ENCODE measurements at places on chromosomes 12 and 14.

DNA sequence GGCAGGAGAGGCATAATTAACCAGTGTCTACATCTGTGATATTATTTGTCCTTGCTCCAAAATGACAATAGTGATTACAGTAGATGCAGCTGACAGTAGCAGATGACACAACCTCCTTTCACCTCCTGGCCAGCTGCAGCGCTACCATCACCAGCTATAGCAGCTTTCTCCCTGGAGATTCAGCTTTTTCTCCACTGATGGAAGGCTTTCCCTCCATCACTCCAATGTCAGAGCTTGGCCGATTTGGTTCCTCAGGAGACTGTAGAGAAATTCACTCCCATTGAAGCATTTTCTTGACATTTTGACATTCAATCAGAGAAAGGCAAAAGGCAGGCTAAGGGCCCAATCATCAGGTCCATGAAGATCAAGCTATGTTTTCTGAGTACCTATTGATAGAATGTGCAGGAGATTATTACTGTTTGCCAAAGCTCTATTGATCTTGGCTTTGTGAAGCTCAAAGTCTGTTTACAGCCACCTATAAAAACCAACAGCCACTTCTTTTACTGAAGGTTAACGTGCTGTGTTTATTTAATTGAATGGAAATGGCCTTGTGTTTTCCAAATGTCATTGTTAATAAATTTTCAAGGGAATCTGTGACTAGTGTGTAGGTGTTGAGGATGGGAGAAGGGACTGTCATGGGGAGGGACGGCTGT is 785.1 kb downstream of the DIO2 start:
- no peak for DNase-seq

- DNase-seq: no peak
These were observed 32.7 kb downstream of the CACNA2D4 start for GRCh38 chr12:1885599-1886245.

DNA sequence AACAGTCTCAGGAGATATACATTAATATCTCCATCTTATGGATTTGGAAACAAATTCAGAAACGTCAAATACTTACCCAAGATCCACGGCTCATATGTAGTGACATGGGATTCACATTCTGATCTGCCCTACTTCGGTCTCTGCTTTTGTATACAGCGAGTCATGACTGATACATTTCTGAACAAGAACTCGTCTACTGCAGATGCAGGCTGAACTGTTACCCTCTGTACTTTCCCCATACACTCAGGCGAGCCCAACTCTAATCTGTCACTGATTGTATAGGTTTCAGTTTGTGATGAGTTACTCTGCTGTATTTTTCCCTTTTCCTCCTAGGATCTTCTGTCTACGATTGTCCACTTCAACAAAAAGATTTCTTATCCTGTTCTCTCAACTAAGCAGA is 441.6 kb downstream of the CCDC91 start:
- no peak for DNase-seq

DNA sequence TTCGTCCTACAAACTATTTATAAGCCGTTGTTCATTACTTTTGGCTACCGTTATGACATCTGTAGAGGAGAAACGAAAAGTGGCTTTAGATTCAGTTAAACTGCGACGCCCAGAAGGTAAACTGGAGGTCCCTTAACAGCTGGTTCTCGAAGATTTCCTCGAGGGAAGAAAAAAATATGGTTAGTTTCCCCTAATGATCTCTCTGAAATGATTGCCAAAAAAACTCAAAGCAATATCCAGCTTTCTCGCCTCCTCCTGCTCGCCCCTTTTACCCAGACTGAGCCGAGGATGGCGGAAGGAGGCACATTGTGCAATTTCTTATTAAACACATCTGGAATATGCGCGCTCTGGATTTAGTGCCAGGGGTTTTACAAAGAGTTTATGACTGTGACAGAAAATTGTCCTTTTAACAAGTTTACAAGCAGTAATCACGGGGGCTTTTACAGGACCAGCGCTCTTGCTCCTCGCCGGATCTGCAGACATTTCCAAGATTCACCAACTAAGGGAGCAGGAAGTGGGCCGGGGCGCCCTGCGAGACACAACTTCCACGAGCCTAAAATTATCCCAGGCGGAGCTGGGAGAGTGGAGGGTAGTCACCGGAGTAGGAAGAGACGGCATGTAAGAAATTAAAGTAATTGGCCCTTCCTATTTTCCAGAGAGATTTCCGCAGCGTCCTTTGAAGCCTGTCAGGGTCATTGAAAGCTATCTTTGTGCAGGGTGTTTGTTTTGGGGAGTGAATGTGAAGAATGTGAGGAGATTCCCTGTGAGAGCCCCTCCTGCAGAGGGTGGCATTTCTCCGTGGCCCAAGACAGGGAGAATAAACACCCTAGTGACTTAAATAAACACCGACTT is 5.6 kb downstream of the SIX1 start:
- no peak for DNase-seq

DNA sequence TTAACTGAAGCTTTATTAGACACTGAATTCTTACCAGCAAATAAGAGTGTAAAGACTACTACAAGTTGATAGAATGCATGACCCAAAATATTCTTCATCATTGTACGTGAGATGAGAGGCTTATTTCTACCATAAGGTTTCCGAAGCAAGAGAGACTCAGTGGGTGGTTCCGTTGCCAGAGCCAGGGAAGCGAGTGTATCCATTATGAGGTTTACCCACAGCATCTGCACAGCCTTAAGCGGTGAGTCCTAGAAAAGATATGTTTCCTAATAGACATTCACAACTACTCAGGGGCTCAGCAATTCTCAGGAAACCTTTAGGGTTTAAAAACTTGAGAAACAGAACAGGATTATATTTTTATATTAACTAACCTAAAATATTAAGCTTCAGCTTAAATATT is 77.8 kb upstream of the POC1B start:
- no peak for DNase-seq

DNA sequence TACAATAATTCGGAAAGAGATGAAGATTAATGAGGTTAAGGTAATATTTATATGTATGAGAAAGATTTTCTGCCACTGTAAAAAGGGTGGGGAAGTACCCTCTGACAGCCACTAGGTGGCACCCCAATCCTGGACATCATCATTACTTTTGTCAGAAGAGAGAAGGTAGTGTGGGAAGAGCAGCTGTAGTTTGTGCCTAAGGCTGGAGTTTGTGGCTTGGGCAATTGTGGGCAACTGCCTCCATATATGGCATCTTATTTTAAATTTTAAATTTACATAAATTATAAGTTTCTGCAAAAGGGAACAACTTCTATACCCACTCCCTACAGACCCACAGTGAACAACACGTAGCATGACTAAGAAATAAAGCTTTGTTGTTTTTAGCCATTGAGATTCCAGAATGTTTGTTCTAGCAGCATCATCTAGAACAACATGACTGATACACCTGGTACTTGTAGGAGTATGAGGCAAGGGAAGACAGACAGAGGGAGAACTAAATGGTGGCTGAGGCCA is 34.4 kb upstream of the SYCP3 start:
- DNase-seq: peak; percentile 61

- DNase-seq: no peak
These were observed 678 bp downstream of the ZBTB25 start for GRCh38 chr14:64502887-64503433.

- no peak for DNase-seq
These were observed 133.7 kb upstream of the C14orf180 start for GRCh38 chr14:104445832-104446381.

DNA sequence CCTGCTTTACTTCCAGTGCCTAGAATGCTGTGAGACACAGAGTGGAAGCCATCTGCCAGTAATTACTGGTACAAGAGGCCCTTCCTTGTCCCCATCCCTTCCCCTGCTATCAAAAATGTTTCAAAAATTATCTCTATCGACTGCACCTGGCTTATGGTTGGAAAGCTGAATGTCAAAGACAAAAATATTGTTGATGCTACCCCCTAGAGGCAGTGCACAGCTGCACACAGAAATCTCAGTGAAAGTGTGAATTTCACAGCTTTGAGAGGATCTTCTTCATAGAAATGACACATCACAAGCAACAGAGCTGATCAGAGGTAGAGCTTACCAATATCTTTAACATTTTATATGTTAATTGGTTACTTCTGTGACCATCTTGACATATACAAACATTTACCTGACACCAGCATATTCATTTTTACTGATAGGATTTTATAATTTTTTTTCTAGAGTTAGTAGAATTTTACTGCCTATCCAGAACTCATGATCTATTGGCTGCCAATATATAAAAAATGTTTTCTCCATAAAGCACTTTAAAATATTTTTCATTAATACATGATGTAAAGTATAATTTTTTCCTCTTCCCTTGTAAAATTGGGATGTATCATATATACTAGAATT is 138.0 kb downstream of the AACS start:
- DNase-seq: no peak

DNA sequence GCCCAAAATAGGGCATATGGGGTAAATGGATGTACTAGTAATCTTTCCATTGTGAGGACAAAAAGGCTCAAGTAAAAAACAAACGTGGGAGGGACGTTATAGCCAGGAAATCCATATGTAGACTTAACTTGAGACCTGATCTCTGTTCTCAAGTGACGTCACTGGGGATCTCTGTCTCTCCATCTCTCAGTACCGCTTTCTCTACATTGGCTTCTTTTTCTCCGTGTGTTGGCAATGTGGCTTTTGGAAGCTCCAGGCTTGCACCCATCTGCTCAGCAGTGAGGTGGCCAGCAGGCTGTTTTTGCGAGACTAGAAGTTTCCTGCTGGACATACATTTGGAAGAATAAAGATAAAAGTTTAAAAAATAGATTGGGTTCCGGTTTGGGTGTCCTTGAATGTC is 66.0 kb upstream of the NRXN3 start:
- no peak for DNase-seq

- no peak for DNase-seq
These were observed 242.0 kb upstream of the MDGA2 start for GRCh38 chr14:47917344-47917954.

DNA sequence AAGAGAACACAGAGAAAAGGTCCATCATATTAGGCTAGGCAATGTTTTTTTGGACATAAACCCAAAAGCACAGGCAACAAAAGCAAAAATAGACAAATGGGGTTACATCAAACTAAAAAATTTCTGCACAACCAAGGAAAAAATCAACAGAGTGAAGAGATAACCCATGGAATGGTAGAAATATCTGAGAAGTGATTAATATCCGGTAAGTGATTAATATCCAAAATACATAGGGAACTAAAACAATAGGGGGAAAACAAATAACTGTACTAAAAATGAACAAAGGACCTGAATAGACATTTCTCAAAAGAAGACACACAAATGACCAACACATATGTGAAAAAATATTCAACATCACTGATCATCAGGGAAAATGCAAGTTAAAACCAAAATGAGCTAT is 4.3 kb downstream of the STYK1 start:
- no peak for DNase-seq

- no peak for DNase-seq
These were observed 70.0 kb upstream of the GALNT9 start for GRCh38 chr12:132399092-132400010.

GRCh38 chr12:89405626-89406345 is 53.5 kb upstream of the DUSP6 start:
- DNase-seq: no peak

DNA sequence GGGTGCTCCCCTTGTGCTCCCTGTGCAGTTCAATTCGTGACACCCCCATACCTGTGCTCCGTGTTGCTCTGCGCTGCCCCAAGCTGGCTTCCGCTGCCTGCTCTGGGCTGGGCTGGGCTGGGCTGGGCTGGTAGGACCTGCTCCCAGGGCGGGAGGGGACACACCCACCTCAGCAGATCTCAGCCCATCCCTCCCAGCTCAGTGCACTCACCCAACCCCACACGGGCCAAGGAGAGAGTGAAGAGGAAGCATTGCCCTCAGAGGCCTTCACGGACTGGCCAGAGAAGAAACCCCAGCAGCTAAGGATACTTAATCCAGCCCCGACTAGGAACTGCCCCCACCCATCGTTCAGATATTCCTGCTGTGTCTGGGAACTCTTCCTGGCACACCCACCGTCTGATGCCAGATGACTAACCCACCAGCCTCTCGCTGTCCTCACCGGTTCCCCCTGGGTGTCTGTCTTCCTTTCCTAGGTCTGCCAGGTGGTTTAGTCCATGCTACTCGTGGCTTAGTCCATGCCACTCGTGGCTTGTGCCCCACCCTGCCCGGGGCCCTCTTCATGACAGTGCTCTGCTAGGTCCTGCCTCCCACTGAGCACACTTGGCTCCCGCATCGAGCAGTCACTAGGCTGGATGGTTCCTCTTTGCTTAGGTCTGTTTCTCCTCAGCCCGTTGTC is at the start of gene LPAR5:
LPAR5 (minus strand) TSS at position 104 of the 676 bp plus-strand sequence. CDS start 14,711 bp downstream, outside the sequence.
- DNase-seq: no peak

- no peak for DNase-seq
These were observed 53.8 kb downstream of the C14orf132 start for GRCh38 chr14:96092936-96093335.

DNA sequence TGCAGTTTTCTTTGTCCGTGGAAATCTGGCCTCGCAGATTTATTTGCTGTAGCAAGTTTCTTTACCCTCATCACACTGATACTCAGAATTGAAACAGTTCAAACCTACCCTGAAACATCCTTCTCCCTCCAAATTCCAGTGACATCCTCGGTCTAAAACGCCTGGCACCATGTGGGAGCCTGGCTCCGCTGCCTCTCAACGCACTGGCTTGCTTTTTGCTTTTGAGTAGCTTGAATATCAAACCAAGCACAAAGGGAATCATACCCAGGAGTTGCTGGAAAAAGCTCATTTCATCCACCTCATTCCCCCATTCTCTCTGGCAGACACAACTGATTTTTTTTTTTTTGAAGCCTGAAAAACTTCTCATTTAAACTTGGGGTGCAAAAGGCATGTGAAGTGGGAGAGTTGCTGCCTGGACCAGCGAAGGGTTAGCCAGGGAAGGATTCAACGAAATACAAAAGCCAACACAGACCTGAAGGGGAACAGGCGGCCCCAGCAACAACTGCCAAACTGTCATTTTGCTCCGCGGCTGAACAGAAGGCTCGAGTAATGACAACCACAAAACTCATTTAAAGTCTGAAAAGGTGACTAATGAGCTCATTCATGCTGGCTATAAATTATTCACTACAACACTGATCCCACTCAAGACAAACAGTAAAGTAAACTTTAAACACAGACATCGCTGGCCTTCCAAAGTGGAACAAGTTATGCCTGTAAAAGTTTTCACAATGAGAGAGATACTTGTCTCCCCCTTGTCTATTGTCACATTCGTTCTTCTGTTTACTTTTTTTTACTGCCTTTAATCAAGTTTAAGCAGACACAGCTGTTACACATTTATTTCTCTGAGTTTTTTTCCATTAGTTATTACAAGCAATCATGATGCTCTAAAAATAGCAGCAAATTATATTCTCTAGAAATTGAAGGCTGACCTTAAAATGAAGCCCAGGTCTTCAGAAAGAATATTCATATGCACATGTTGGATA is 12.5 kb upstream of the FOXN3 start:
- DNase-seq: no peak

DNA sequence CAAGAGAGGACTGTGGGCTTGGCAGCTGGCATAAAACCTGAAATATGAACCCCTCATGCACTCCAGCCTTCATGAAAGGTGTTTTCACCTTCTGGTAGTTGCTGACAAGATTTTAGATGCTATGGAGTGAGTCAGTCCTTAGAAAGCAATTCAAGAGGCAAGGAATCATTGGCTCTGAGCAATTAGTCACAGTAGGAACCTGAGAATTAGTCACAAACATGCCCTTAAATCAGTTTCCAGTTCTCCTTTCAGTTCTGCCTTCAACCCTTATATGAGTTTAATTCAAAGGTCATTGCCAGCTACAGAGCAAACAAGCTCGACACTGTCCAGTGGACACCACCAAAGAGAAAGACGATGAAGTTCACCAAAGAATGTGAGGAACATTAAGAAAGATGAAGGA is 472.3 kb downstream of the GLT1D1 start:
- no peak for DNase-seq
